CD4-positive, alpha-beta T cell treated with Interleukin-17A for 4 hours (primary cell): ENCODE measurements at places on chromosomes 13 and 19.

GRCh38 chr13:72144636-72145035 is 277.6 kb upstream of the DACH1 start:
- no peak for DNase-seq

DNA sequence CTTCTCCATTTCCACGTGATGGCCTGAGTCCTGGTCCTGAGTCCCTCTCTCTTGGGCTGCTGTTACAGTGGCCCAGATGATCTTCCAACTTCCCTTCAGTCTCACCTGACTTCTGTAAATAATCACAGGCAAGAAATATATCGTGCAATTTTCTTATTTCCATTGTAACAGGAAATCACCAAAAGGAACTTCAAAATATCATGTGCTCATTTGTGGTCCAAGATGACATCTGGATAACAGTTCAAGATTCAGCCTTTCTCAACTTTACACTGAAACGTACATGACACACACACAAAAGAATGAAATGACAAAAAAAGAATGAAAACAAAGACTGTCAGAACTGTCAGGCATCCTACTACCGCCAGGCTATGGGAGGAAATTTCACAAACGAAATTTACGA is 22.0 kb upstream of the RAP2A start:
- DNase-seq: no peak

DNA sequence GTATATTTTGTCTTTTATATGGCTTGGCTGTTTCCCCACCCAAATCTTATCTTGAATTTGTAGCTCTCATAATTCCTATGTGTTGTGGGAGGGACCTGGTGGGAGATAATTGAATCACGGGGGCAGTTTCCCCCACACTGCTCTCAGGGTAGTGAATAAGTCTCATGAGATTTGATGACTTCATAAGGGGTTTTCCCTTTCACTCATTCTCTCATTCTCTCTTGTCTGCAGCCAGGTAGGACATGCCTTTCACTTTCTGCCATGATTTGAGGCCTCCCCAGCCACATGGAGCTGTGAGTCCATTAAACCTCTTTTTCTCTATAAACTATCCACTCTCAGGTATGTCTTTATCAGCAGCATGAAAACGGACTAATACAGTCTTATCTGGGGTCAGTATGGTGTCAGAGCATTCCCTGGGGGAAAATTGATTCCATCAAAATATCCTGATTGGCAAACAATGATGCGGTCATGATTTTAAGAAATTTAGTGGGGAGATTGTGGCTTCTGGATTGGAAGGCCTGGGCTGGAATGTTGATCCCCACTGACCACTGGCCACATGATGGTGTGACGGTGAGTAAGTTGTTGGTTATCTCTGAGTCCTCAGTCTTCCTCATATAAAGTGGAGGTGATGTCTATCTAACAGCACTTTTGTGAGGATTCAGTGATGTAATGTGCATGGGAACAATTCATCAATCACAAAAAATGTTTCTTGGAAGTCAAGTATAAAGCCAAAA is 27.5 kb upstream of the ANKRD10 start:
- no peak for DNase-seq

DNA sequence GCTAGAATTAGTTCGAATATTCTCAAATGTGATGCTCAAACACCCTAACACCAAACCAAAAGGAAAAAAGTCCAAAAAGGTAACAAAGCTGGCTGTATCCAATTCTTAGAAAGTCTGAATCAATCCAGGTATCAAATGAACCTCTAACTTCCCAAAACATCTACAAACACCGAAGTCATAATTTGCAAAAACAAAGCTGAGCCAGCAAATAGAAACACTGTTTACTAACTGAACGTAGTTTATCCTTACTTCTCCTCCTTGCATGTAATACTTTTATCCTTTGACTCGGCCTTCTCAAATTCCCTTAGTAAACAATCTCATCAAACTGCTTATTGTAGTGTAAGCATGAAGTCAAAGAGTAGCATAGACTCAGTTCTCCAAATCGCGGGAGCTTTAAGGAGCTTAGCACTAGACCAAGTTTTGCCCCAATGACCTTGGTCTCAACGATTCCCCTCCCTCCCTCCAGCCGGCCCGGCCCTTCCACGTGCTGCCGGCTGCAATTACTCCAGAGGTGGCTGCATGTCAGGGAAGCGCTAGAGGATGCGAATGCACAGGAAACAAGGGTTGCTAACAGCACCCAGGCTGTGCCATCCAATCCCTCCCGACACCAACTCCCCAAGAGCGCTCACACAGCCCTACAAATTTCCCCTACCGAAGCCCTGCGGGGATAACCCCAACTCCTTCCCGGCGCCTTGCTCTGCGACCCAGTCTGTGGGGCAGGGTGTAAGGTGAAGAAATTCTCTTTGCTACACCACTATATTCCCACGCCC is 693 bp downstream of the XPO4 start:
- DNase-seq: no peak

GRCh38 chr13:46753137-46753536 is 43.8 kb downstream of the ESD start:
- no peak for DNase-seq

DNA sequence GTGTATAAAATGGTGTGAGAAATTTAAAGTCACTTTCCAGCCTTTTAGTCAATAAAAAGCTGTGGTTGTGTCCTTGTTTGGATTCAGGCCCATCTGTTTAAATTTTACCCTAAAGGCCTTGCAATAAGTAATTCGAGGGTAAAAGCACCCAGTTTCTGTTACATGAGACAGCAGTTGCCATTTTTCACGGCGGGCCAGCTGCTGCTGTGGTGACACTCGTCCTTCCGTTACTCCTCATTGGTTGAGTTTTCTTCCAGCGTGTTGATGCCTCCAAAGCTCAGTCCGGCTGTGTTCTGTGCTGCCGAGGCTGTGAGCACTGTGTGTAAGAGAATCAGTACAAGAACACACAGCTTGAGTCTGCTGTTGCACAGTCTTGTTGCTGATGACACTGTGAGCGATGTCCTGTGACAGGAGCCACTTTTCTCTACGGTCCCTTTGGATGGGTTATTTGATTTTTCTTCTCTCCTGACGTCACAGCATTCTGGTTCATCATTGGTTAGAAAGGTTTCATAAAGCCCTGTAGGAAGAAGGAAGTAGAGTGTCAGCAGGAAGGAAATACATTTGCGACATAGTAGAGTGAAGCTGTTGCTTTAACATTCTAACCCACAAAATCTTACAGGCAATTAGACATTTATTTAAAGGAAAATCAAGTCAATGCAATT is 602.5 kb upstream of the ARGLU1 start:
- no peak for DNase-seq

GRCh38 chr13:46385946-46386345 is 1.1 kb downstream of the RUBCNL start:
- no peak for DNase-seq

DNA sequence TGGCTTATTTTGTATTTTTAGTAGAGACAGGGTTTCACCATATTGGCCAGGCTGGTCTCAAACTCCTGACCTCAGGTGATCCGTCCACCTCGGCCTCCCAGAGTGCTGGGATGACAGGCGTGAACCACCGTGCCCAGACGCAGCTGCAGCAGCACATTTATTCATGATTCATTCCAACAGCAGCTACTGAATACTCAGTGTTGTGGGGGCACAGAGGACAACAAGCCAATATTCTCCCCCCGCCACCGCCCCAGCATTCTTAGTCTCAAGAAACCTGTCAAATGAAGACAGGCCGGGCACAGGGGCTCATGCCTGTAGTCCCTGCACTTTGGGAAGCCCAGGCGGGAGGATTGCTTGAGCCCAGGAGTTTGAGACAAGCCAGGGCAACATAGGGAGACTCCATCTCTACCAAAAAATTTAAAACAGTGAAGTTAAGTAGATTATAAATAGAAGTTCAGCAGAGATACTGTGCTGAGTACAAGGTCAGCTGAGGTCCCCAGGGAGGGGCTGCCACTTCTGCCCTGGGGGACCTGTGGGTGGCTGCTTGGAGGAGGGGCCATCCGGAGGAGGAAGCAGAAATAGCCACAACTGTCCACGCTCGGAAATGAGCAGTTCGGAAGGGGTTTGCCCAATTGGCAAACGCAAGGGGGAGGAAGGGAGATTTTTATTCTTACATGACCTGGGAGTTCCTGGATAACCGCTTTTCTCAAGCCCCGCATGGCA is 4.3 kb downstream of the DOT1L start:
- no peak for DNase-seq

GRCh38 chr13:88958821-88959220 is 1287.7 kb downstream of the SLITRK5 start:
- DNase-seq: no peak

DNA sequence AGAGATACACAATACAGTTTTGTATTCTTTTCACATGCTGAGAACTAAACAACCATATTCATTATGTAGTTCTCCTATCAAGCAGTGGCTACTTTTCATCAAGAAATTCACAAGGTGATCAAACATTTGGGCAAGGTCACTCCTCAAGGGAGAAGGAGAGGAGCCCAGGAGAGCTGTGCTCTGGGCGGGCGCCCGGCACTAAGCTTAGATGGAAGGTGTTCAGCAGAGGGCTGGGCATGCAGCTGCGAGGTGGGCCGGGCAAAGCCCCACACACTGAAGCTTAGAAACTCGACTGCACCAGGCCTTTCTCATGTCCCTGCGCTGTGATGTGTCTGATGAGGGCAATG is 30.4 kb upstream of the SPACA7 start:
- DNase-seq: no peak

- DNase-seq: no peak
These were observed 157.4 kb downstream of the TNFSF13B start for GRCh38 chr13:108426893-108427292.

- no peak for DNase-seq
These were observed 40.6 kb downstream of the COL4A2 start for GRCh38 chr13:110347535-110348308.

DNA sequence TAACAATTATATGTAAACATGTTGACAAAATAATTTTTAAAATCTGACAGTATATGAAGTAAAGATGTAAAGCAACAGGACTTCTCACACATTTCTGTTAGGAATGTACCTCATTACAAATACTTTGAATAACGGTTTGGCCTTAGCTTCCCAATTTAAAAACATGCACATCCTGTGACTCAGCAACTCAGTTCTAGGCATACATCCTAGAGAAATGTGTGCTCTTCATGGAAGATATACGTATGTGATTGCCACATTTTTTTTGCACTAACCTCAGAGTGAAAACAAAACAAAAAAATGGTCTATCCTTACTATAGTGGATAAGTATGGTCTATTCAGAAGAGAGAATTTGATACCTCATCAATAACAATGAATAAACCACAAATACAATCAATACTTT is 314.6 kb downstream of the LIG4 start:
- DNase-seq: no peak

DNA sequence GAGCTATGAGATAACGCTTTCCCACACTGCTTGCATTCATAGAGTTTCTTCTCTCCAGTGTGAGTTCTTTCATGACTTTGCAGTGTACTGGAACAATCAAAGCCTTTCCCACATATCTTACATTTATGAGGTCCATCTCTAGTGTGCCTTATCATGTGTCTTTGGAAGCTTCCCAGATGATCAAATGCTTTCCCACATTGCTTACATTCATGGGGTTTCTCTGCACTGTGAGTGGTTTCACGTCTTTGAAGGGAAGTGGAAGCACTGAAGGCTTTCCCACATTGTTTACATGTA is 14.9 kb upstream of the ZNF442 start:
- DNase-seq: no peak

DNA sequence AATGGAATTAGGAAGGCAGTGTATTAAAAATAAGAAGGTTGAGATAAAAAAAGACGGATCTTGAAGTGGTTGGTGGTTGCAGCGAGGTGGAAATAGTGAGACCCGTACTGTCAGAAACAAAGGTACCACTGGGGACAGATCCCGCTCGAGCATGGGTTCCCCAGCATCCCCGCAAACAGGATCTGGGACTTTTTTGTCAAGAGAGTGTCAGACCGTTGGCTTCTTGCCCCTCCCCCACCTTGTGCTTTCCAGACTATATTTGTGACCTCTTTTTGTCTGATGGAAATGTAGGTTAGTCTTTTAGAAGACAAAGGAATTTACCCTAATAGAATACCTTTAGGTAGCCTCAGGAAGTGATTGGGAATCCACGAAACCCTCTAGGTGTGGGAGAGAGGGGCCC is 4.2 kb downstream of the GATAD2A start:
- no peak for DNase-seq

- DNase-seq: no peak
These were observed 8.3 kb downstream of the LSM7 start for GRCh38 chr19:2320049-2320448.
